ENCODE measurements at places on chromosomes 2 and 18. TPM values are rescaled to one million over a fixed set of nuclear protein-coding genes. Genes with fewer than 3 reads are reported as not detected.

CD226 gene
- total RNA-seq: 65.4 TPM

SETBP1 gene
- 2.7 TPM for total RNA-seq

CCDC141 gene
- total RNA-seq: 11.4 TPM

POLR1A gene
- 34.9 TPM for total RNA-seq

CHRNG gene
- not detected for total RNA-seq

LONRF2 gene
- not detected for total RNA-seq

LRP1B gene
- not detected for total RNA-seq

CD8B2 gene
- 0.08 TPM for total RNA-seq

FBLN7 gene
- 17.3 TPM for total RNA-seq

CHRNA1 gene
- not detected for total RNA-seq

SCN2A gene
- not detected for total RNA-seq

UGT1A8 gene
- total RNA-seq: not detected

POTEF gene
- total RNA-seq: not detected

LOXL3 gene
- total RNA-seq: 0.07 TPM

MERTK gene
- 0.14 TPM for total RNA-seq

B3GNT7 gene
- not detected for total RNA-seq

PLCL1 gene
- total RNA-seq: 2.2 TPM

PSTPIP2 gene
- total RNA-seq: 11.3 TPM

SH3BP4 gene
- 0.05 TPM for total RNA-seq

TRIM43 gene
- total RNA-seq: not detected

RAMP1 gene
- 15.9 TPM for total RNA-seq

SP140 gene
- total RNA-seq: 94.0 TPM

MYL1 gene
- not detected for total RNA-seq

TTN gene
- 11.6 TPM for total RNA-seq

LOXHD1 gene
- total RNA-seq: 0.02 TPM

TCF23 gene
- not detected for total RNA-seq

DCTN1 gene
- 104 TPM for total RNA-seq

CXCR2 gene
- total RNA-seq: 0.17 TPM

GPR39 gene
- total RNA-seq: not detected

XIRP2 gene
- total RNA-seq: not detected
